Fibroblast of skin of scalp (primary cell): ENCODE measurements at places on chromosomes 5 and 9.

GRCh38 chr5:122120957-122121356, 8.4 kb upstream of the ZNF474 start:
- no peak for DNase-seq

- peak; percentile 46 for DNase-seq
Observed at GRCh38 chr5:150763023-150763769, 4.4 kb upstream of the DCTN4 start.

- no peak for DNase-seq
Observed at GRCh38 chr9:124762633-124763032, 8.5 kb downstream of the NR6A1 start.

DNA sequence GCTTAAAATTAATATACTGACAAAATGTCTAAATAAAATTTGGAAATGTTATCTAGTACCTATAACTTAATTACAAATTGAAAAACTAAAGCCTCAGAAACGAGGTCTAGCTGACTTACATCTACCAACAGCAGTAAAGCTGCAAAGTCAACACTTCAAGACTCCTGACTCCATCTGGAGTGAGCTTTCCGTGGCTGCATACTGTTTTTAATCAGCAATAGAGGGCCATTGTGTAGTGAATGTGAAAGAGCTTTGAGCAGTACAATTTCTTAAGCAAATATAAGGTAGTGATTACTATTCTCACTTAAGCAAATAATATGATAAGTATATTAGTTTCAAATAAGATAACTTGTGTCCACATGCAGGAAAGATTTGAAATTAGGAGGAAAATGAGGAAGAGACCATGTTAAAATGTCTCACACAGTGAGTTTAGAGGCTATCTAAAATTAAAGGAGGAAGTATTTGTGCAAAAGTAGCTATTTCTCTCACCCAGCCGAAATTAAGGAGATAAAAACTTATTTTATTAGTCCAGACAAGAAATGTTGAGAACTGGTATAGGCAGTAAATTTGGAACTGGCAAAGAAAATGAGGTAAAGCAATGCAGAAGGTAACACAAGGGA, 6.4 kb downstream of the SPINK6 start:
- no peak for DNase-seq

DNA sequence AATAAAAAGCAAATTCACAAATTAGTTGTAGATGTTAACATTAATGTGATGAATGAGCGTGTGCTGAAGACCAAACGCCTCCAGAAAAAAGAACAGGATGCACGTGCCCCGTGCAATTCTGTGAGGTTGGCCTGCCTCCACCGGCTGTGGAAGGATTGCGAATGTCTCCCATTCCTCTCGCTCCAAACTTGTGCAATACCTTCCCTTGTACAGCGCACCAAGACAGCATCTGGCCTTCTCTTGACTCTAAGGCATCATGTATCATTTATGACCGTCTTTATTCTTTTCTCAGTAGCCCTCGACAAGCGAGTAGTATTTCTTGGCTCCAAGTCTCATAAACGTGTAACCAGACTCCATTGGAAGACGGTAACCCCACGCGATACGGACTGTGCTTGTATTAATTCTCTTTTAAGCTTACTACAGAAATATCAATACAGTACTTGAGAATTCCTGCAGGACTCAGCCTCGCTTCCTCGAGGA, 1.5 kb upstream of the TESK1 start:
- DNase-seq = peak; percentile 73

GRCh38 chr5:110338341-110339083, 388.0 kb downstream of the TMEM232 start:
- no peak for DNase-seq

DNA sequence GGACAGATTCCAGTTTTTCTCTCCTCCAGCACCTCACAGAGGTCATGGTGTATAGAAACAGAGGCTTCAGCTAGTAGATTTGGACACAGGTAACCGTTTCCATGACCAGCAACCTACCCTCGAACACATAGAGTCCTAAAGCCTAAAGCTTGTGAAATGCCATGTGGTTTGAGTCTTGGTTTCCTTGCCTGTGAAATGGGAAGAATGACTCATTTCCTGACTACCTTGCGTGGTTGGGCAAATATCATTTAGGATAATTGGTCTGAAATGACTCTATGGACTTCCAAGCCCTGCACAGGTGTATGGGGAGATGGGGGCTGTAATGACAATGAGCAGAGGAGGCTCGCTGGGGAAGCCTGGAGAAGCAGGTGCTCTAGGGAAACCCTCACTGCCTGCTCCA, 134.6 kb downstream of the TTLL11 start:
- DNase-seq = no peak

DNA sequence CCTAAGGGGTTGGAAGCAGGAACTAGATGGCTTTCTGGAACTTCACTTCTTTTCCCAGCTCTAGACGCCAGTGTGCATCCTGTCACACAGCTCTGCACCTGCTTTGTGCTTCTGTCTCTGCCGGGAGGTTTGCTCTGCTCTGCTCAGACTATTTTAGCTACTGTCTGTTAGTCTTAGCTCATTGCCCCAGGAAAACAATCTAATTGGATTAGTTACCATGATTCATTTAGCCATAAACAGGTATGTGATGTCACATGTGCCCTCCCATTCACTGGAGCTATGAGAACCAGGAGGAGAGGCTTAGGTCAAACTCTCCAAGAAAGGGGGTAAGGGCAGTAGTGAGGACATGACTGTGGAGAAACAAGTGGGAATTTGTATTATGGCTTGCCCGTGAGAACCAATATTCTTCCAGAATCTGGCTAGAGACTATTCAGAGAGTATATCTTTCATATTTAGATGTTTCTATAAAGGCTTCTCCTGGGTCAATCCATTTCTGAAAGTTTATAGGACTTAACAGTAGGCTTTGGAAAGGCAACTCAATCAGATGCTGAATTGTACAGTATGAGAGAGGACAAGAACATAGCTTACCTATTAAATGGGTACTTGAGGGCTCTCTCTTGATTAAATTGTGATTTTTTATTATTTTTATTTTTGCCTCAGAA, 22.4 kb upstream of the NREP start:
- DNase-seq = no peak

DNA sequence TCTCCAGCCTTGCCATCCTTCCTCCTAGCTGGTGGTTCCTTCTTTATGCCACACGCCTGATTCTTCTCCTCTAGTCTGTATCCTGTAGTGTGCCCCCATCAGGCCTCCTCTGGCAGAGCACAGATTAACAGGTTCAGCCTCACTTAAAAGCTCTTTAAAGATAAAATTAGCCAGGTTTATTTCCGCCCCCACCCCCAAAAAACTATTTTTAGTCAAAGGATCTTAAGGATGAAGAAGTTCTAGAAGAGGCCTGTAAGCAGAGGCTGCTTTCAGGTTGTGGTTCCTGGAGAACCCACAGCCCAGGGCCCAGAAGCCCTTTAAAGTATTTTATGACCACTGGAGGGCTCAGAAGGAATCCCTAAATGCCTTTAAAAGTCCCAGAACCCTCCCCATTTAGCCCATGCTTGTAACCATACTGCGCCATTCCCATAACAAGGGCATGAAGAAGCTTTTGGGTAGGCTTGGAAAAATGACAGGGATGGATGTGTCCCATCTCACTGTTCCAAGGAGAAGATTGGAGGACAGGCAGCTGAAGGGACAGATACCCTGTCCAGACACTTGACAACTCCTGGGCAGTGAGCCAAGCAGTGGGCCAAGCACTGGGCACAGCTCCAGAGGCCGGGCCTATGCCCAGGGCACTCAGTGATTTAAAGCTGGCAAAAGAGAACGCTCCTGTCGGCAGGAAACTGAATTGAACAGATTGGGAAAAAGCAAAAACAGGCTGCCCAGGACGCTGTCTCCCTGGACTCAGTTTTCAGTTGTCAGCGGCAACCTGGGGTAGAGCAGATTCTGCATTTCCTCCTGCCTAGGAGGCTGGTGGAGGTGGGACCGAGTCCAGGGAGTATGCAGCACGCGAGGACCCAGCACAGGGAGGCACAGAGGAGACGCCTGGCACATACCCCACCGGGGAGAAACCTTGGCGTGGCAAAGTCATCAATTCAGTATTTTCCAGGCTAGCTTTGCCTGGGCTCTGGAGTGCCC, 106.3 kb upstream of the SSBP2 start:
- DNase-seq = no peak

GRCh38 chr5:64497386-64497785, 8.4 kb upstream of the RGS7BP start:
- peak; percentile 4 for DNase-seq

DNA sequence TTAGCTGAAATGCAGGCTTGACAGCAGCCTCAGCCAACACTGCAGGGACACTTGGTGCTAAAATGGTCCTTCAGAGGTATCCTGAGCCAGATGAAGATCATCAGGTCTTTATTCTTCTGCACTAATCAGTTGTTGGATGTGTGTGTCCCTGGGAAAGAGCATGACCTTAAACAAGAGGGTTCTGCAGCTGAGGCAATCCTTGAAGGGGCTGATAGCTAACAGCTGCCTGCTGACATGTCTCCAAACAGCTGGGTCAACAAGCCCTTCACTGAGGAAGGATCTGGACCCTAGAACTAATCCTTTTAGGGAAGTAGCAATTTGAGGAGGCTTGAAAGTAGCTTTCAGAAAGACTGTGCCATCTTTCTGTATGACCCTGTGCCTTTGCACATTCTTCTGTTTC, 376.3 kb upstream of the ACTBL2 start:
- no peak for DNase-seq

GRCh38 chr9:79572608-79573411, 1.0 kb downstream of the TLE4 start:
- DNase-seq = peak; percentile 63
